ENCODE measurements at places on chromosomes 3 and 15.

- no peak for DNase-seq
These were observed 168.1 kb upstream of the CD96 start for GRCh38 chr3:111373861-111374260.

DNA sequence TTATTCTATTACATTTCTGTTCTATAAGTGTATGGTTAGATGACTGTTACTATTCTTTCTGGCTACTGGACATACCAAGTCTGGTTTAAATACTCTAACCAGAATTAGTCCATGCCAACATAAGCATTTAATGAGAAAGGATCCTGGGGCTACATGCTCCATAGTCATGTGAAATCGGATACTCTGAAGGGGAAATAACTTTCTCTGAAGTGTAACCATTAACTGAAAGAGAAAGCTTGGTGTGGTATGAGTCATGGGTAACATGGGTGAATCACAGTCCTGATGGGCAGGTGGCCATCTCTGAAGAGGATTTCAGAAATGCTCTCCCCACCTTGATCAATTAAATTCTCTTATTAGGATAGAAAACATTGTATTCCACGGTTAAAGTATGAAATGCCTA, 69.4 kb downstream of the FHIT start:
- DNase-seq: no peak

- DNase-seq: no peak
These were observed 67.3 kb upstream of the SNRPA1 start for GRCh38 chr15:101362359-101362758.

GRCh38 chr15:33145447-33145846, 49.1 kb downstream of the FMN1 start:
- DNase-seq: no peak

DNA sequence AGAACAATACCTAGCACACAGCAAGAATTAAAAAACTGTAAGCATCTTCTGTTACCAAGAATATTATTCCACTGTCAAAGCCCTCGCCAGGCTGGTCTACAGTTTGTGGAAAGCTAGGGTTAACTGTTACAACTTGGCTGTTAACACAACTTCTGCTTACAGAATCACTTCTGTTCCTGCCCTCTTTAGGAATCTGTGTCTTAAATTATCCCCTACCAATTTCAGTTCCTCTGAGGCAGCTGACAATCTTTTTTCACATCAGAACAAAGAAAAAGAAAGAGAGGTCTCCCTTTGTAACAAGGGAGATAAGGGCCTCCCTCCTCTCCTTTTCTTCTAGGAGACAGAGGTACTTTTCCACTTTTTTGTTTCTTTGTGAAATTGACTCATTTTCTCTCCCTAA, 188.9 kb downstream of the FMN1 start:
- DNase-seq: no peak

GRCh38 chr3:54372232-54372631, 249.9 kb downstream of the CACNA2D3 start:
- DNase-seq: no peak

DNA sequence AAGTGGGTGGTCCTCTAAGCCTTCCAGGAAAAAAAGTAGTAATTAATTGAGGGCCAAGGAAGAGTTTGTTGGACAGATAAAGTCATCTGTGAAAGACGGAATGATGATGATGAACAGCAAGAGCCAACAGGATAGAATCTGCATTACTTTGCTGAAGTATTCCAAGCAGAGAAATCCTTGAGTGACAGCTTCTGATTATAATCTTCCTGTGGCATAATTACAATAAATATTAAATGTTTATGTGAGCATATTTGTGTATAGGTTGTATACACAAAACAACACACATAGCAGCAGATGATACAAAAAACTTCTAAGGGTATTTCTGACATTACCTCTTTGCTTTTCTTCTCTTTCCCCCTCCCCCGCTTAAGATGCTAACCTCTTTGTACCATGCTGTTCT, 147.6 kb downstream of the SPATA16 start:
- DNase-seq: no peak
